ENCODE measurements at places on chromosomes 7 and 10.

GRCh38 chr7:133552079-133552478 lies 299.2 kb downstream of the EXOC4 start:
- no peak for DNase-seq

DNA sequence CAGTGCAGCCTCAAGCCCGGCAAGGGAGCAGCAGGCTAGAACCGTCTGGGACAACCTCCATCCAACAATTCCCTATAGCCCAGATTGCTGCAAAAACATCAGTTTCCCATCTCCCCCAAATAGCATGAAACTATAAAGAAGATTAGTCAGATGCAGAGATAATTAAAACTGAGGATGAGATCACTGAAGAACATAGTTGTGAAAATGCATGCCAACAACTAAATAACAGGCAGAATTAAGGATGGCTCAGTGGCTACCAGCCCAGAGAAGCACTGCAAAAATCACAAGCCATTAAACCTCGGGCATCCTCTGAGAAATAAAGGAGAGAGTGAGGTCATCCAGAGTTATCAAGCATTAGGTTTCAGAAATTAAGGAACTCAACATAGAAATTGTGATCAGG lies 427.1 kb downstream of the TNS3 start:
- DNase-seq = no peak

DNA sequence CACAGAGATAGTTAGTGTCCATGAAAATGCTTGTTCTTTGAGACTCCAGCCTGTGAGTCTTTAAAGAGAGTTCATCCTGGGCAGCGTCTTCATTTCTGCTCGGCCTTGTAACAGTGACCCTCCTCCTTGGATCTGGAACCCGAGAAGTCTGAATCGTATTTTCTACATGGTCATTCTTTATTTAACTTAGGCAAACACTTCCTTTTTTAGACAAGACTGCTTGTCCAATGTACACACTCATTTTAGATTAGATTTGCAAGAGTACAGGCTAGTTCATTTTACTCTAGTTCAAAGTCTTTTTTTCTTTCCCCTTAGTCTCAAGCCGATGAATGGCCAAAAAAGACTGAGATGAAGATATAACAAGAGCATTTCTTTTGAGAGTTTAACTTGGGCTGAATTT lies 133.5 kb downstream of the CHN2 start:
- no peak for DNase-seq

DNA sequence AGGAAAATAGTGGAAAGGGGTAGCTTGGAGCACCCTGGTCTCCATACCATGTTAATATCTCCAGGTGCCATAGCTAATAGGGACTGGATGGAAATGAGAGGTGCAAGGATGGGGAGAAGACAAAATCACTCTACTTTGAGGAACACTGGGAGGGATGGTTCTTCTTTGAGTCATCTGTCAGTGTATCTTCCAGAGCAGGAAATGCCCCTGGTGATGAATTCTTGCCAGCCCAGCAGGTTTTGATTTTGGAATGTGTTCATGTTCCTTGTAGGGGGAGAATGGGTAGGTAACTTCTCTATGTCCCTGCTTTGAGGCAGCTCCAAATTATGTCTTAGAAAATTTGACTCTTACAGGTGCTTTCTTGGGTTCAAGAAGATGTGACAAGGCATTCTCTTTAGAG lies 177.0 kb upstream of the GLI3 start:
- DNase-seq = no peak

GRCh38 chr10:48497780-48498770 lies 106.8 kb downstream of the ARHGAP22 start:
- no peak for DNase-seq

GRCh38 chr7:128360359-128360678 lies 1.2 kb downstream of the PRRT4 start:
- no peak for DNase-seq

GRCh38 chr7:441684-442421 lies 77.8 kb downstream of the PDGFA start:
- DNase-seq = no peak

- DNase-seq = no peak
These were observed 23.8 kb upstream of the IFIT2 start for GRCh38 chr10:89278034-89278535.

- DNase-seq = no peak
These were observed 34.3 kb downstream of the APBB1IP start for GRCh38 chr10:26472492-26472778.

DNA sequence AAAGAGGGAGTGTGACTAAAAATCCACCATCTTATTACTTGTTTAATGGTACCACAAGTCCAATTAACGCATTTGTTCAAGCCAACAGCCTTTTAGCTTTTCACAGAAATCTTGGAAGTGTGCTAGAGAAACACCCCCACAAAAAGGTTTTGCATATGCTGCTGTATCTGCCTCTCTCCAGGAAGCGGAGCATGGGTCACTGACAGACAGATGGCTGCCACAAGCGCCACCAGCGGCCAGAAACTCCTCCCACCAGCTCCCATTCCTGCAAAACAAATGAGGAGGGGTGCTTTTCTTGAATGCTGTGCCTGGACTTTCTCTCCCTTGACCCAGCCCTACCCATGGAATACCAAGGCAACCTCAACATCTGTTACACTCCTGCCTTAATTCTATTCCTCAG lies 176.3 kb upstream of the LRGUK start:
- DNase-seq = no peak

DNA sequence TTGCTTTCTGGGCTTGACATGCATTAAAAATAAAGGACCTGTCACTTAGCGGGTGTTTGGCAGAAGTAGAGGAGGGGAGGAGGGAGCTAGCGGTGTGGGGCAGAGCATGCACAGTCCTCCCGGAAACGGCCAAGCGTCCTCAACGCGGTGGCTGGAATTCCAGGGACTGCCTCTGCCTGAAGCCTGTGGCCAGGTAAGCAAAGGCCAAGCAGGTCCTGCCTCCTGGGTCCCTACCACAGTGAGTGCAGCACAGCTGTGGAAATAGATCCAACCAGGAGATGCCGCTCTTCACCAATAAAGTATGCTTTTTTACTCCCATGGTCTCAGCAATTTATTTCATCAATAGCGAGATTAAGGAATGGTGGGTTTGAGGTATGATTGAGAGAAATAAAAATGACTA lies 323.4 kb downstream of the WDR37 start:
- no peak for DNase-seq

- DNase-seq = no peak
These were observed 33.6 kb downstream of the TCERG1L start for GRCh38 chr10:131277969-131278368.

- no peak for DNase-seq
These were observed 104.9 kb downstream of the SEC23IP start for GRCh38 chr10:119997429-119997828.

- no peak for DNase-seq
These were observed 711 bp downstream of the FAM221A start for GRCh38 chr7:23680414-23681405.

- no peak for DNase-seq
These were observed 17.4 kb downstream of the BEND7 start for GRCh38 chr10:13511409-13511808.

GRCh38 chr7:24793982-24794648 lies 36.9 kb upstream of the GSDME start:
- DNase-seq = no peak

DNA sequence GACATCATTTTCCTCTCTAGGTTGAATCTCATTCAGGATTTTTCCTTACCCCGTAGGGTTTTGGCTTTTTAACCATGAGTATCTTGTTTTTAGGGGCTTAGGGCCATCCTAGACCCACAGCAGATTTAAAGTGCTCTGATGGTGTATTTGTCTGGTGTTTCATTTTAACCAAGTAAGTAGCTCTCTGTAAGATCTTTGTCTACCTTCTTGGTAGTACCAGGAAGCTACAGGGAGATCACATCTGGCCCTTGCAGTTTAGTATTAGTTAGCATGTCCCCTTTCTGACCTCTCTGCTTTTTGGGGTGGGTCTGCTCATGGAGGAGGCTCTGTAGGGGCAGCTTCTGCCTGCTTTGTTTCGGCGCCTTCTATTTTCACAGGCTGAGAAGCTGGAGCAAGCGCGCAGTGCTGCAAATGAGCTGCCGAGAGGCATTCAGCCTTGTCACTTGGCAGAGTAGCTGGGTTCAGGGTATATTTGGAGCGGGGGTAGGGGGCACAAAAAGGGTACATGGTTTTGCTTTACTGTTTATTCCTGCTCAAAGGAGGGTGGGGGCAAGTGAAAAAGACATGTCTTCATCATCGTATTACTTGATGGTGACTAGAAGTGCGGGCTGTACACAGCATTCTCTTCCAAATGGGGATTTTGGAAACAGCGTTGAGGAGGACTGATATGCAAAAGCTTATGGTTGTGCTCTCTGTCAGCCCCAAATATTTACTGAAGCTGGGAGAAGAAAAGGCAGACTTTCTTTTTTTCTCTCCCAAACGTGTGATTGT lies 146.3 kb downstream of the CELF2 start:
- DNase-seq = no peak

DNA sequence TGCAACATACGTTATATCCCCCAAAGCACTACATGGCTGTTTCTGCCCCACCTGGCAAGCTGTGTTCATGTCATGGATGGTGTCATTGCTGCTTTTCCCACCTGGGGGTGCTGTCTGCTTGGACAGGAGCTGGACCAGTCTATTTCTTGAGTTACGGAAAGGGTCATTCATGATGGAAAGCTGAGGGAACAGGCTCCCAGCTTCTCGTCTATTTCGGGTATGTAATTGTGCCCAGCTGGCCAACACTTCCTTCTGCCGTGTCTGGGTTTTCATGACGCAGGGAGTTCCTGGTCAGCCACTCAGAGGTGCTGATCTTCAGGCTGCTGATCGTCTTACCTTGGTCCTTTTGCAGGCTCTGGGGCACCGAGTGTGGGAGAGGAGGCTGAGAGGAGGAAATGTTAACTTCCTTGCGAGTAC lies 8.6 kb downstream of the BTBD16 start:
- no peak for DNase-seq

DNA sequence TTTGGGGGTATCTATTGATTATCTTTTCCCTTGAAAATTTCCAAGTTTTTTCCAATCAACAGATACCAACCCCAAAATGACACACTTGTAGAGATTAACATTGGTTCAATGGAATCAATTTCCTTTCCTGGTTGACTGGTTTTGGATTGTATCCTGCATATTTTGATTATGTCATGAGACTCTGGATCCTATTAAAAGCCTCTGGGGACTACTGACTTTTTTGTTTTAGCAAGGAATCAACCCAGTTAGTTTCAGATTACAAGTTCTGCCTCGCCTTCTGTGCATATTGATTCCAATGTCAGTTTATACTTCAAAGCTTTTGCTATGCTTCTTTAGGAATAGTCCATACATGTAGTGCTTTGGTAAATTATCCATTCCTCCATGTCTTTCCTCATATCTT lies 29.2 kb downstream of the COPG2 start:
- DNase-seq = no peak

GRCh38 chr7:80060218-80060806 lies 74.3 kb upstream of the GNAI1 start:
- no peak for DNase-seq

DNA sequence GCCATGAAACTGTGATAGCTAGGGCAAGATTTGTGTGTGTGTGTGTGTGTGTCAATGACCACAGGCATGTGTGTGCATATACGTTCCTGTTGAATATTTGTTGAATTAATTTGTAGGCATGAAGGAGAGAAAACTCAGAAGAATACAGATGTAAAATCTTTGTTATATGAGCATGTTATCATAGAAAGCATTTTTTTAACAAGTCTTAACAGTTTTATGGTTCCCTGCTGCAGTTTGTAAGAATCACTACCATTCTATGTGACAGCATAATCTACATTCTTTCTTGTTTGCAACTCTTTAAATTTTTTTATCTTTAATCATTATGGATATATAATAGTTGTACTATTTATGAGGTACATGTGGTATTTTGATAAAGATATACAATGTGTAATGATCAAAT lies 130.3 kb downstream of the CD36 start:
- DNase-seq = no peak

- DNase-seq = no peak
These were observed 2.4 kb upstream of the VDAC2 start for GRCh38 chr10:75208181-75208580.

DNA sequence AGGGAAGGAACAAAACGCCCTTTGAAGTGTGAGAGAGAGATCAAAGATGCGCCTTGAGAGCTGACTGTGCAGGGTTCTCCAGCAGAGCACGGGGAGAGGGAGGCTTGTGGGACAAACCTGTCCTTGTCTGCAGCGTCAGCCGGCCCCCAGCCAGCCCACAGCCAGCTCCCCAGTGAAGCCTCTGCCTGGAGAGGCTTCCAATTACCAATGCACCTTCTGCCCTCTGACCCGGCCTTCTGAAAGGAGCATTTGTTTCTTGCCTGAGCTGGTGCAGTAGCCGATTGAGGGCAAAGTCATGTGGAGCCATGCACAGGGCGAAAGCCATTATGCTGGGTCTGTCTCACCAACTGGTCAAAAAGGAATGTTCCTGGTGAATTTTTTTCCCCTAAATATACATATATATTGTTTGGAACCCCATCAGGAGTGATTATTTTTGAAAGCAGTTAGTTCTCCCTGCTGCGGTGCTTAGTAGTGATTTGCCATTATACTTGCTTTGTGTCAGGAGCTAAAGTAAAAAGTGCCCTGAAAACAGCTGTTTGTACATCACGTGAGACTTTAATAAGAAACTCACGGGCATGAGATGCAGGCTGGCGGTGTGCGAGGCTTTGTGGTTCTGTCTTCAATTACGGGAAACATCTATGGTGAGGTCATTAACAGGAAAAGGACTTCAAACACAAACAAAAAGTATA lies 268.6 kb downstream of the KLF6 start:
- no peak for DNase-seq

DNA sequence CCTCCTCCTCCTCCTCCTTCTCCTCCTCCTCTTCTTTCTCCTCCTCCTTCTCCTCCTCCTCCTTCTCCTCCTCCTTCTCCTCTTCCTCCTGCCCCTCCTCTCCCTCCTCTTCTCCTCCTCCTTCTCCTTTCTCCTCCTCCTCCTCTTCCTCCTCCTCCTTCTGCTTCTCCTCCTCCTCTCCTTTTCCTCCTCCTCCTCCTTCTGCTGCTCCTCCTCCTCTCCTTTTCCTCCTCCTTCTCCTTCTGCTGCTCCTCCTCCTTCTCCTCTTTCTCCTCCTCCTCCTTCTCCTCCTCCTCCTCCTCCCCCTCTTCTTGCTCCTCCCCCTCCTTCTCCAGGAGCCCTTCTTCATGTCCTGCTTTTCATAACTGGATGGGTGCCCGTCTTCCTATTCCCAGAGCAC lies 12.2 kb downstream of the PLXNA4 start:
- no peak for DNase-seq

GRCh38 chr7:2402687-2403013 lies 761 bp upstream of the CHST12 start:
- DNase-seq = no peak

DNA sequence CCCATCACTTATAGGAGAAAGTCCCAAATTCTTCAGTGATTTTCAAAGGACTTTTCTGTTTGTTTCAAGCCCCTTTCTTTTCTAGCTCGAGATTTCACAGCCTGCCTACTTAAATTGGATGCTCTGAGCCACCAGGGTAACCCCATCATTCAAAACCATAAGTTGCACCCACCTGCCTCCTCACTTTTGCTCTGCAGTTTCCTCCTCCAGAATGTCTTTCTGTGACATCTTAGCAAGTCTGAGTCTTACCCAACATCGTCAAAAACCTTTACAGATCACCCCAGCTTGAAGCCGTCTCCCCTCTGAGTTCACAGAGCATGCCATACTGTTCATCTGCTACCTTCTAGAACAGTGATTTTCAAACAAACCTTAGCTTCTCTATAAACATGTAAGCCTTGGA lies 64.3 kb upstream of the CACNB2 start:
- DNase-seq = no peak

Measured in activated CD8-positive, alpha-beta memory T cell treated with anti-CD3 and anti-CD28 coated beads for 1 hour (primary cell).